Stimulated activated CD4-positive, alpha-beta T cell treated with anti-CD3 and anti-CD28 coated beads, Interleukin-1b, Interleukin-23, amount 100 ng/mL, for 1 hour (primary cell): ENCODE measurements at places on chromosomes 12 and 14.

- no peak for DNase-seq
Observed at GRCh38 chr14:35441160-35441559, 36.6 kb upstream of the NFKBIA start.

GRCh38 chr14:50301914-50302313 lies 10.1 kb downstream of the L2HGDH start:
- DNase-seq, result no peak

DNA sequence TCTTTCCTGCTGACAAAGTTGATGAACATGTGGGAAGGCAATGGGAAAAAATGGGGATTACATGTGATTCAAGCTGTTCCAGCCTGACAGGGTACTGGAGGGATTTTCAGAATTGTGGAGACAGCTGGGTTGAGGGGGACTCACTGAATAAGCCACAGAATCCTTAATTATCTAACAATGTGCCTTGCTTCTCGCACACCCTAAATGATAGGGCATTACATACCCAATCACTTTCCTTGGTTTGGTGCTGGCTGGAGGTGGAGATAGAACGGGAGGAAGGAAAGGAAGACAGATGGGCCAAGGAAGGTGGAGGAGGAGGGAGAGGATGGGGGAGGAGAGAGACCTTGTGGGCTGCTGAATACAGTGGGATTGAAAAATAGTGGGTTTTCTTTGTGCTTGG lies 20.7 kb downstream of the PELI2 start:
- DNase-seq, result no peak

- no peak for DNase-seq
Observed at GRCh38 chr14:80300351-80300750, 89.0 kb upstream of the DIO2 start.

GRCh38 chr12:120242971-120243699 lies 22.4 kb downstream of the PXN start:
- DNase-seq, result no peak
